ENCODE measurements at places on chromosomes 12 and 14.
A peak's percentile ranks its signal among the peaks of the same experiment; 100 is the strongest.

- DNase-seq, result no peak
These were observed 6.4 kb downstream of the SLC6A13 start for GRCh38 chr12:256225-256624.

GRCh38 chr14:61266891-61267740 lies 14.0 kb downstream of the TMEM30B start:
- DNase-seq, result no peak

DNA sequence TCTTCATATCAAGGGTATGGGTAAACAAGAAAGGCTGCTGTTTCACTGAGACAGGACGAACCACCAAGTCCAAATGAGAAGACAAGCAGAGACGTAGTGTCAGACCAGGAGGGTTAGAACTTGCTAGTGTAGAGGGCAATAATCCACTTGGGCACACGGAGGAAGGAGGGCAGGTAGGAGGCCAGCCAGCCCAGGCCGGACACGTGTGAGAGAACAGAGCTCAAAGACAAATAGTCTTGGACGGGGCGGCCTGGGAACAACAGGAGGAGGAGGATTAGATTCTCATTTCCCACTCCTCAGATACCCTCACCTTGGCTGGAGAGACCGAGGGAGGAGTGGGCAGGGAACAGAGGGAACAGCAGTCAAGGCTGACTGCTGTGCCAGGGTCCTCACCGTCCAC lies 8.8 kb downstream of the DHRS1 start:
- no peak for DNase-seq

DNA sequence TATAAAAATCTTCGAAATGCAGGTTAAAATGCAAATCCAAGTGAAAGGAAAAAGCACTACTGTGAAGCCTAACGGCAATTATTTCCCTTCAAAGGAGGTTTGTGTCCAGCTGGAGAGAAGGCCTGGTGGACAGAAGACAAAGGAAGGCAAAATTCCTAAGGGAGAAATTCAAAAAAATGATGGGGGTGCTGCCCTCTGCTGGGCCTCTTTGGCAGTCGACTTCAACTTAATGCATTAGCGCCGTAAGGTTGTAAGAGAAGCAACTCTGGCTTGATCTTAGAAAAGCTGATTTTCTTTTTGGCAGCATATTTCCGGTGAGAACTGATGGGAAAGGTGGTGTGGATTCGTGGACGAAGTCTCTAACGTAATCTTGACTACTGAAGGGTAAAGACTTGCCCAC lies 34.3 kb upstream of the CHFR start:
- no peak for DNase-seq

DNA sequence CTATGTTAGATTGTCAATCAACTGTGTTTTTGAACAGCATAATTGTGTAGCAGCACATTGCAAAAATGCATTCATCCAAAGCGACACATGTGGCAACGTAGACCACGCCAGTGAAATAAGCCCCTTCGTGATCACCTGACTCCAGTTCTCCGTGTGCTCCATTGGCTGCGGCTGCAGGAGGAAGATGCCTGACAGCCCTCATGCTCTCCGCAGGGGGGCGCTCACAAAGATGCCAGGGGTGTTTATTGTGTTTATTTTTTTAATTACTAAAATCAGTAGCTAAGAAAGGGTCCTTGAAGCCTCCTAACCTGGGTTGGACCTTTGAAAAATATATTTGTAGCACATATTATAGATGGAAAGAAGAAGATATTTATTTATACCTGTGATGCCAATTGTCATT lies 116.3 kb downstream of the SLC15A4 start:
- DNase-seq, result no peak

GRCh38 chr12:72647139-72647538 lies 375.0 kb downstream of the TRHDE start:
- no peak for DNase-seq

GRCh38 chr12:94111302-94111701 lies 37.1 kb upstream of the PLXNC1 start:
- no peak for DNase-seq

DNA sequence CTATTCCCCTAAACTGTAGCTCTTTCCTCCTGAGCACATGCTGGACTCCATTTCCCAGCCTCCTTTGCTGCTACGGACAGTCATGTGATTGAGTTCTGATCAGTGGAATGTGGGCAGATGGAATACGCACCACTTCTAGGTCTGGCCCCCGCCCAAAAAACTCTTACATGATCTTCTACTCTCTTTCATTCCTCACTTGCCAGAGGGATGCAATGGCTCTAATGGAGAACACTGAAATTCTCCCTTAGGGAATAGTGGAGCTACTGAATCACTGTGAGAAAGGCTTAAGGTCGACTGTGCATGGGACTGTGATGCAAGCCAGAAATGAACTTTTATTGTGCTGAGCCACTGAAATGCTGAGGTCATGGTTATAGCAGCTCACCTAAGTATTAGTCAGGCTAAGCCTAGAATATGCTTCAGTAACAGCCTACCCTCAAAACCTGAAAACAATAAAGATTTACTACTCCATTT lies 13.0 kb upstream of the TMED2 start:
- DNase-seq, result no peak

DNA sequence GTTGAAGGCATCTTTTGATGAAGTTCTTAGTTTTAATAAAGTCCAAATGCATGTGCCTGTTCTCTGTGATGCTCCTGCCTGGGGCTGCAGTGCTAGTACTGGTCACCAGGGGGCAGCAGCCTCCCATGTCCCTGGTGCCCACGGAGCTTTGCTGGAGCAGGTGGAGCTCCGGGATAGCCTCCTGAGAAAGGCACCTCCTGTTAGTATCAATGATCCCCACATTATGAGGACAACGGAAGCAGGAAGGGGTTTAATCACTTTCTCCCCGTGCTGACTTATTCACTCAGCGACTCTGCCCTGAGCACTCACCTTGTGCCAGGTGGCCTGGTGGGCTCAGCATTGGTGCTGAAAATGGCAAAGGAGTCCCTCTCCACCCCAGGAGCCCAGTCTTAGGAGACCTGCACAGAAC lies 123.0 kb upstream of the PZP start:
- peak; percentile 69 for DNase-seq

DNA sequence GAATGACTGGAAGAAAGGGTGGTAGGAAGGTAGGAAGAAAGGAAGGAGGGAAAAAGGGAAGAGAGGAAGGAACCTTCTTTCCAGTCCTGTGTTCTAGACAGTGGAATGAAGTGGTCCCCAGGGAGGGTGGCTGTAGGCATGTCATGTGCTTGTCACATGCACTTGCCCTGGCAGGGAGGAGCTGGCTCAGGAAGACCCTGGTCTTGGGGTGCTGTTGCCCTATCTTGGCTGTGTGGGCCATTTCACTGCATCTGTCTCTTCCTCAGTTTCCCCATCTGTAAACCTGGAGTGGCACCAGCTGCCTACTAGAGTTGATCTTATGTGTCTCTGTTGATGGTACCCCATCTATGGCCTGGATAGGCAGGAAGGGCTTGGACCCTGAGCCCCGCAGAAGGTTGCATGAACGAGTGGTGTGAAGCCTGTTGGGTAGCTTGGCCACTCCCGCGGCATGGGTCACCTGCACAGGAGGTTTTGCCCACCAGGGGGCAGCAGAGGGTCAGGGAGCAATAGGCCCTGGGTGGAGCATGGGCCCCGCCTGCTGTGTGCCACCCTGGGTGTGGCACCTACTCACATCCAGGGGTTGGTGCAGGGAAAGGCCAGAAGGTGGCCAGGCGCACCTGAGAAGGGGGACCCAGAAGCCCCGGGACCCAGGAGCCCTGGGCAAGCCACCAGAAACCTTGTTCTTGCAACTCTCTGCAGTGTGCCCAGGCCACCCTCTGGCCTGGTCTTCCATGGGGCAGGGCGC lies 25.1 kb downstream of the MEG3 start:
- DNase-seq, result peak; percentile 75

GRCh38 chr12:84508851-84509260 lies 403.7 kb downstream of the SLC6A15 start:
- no peak for DNase-seq

- no peak for DNase-seq
These were observed 13.1 kb downstream of the KRT71 start for GRCh38 chr12:52539821-52540173.

DNA sequence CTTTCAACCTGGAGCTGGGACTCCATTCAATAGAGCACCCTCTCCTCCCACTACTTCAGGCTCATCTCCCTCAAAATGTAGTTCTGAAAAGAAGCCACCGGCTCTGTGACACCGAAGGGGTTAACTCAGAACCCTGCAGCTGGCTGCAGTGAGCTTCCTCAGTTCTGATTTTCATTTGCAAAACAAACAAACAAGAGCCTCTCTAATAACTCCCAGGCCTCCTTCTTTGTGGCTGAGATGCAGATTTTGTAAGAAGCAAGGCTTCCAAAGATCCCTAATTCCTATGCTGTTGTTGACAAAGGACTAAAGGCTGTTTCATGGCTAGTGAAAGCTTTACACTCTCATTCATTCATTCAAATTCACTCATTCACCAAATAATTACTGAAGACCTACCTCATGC lies 333.4 kb upstream of the TBX3 start:
- DNase-seq, result no peak

DNA sequence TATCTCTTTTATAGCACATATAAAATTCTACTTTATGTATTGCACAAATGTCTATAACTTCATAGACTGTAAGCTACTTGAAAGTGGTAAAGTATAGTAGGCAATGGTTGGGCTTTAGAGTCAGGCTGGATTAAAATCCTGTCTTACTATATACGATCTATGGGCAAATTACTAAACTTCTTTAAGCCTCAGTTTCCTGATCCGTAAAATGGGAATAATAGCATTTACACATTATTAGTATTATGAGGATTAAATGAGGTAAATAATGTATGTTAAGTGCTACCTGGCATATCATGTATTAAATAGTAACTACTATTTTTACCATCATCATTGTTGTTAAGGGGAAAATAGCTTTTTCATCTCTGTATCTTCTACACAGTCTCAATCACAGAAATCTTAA lies 14.4 kb downstream of the POLE2 start:
- DNase-seq, result no peak

GRCh38 chr12:11958221-11959091 lies 112.3 kb upstream of the BCL2L14 start:
- DNase-seq, result peak; percentile 40

GRCh38 chr14:68104518-68104917 lies 284.9 kb downstream of the RAD51B start:
- DNase-seq, result no peak

DNA sequence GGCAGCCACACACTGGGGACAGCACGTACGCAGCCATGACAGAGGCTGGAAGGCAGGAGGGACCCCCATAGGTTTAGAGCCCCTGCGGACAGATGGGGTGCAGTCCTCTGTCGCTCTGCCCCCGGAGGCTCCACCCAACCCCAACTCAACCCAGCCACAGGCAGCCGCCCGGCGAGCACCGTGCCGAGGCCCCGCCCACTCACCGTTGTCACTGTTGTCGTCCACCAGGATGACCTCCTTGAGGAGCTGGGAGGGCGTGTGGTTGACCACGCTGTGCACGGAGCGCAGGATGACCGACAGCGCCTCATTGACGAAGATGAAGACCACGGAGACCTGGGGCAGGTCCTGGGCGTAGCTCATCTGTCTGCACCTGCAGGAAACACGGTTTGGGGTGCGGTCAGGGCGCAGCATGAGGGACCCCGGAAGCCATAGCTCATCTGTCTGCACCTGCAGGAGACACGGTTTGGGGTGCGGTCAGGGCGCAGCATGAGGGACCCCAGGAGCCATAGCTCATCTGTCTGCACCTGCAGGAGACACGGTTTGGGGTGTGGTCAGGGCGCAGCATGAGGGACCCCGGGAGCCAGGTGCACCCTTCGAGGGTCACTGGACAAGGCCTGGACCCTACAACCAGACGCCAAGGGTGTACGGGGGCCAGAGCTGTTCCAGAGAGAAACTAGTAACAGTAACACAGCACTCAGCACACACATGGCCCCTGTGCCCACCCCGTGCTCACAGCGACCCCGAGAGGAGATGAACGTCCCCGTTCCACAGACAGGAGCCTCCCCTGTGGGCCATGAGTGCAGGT lies 66.9 kb downstream of the GALNT9 start:
- no peak for DNase-seq

- DNase-seq, result no peak
These were observed 133.6 kb upstream of the SLC35F4 start for GRCh38 chr14:57999471-57999870.

DNA sequence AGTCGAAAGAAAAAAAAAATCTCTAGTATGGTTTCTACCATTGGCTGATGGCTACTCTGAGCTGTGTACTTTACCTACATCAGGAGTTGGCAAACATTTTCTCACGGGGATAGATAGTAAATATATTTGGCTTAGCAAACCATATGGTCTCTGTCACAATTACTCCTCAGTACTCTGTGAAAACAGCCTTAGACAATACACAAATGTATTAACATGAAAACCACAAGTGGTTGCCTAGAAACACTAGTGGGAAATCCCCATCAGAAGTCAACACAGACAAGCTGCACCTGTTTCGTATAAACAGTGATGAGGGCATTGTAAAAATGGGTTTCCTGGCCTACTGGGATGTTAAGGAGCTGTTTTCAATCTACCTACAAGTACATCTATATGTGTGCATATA lies 84.6 kb upstream of the NAV3 start:
- no peak for DNase-seq

GRCh38 chr14:47715330-47715729 lies 39.9 kb upstream of the MDGA2 start:
- no peak for DNase-seq

DNA sequence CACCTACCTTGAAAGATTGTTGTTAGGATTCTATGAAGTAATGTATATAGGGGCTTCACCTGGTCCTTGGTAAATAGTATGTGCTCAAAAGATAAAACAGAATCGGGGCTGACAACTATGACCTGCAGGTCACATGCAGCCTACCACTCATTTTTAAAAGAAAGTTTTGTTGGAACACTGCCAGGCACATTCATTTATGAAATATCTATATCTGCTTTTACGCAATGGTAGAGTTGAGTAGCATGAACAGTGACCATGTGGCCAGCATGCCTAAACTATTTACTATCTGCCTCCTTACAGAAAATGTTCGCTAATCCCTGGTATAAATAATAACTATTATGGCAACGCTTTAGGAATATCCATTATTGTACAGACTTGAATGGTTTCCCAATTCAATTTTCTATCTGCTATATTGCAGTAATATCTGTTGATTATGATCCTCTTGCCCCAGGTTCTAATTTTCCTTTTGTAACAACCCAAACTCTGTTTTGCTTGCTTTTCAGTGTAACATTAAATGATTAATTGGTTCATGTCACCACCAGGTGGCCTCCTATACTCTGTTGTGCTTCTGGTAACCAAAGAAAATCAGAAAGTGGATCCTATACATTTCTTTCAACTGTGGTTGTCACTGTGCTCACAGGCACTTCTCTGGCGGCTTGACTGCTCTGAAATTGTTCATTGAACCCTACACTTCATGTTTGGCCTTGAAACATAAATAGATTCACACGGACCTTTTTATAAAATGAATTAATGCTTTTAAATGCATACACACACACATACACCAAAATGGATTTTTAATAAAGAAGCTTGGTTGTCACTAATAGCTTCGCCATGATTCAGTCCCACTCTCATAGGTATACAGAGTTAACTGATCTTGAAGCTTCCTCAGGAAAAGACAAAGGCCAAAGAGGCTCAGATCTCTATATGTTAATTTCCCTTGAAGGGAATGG lies 227.7 kb upstream of the NPAS3 start:
- peak; percentile 25 for DNase-seq

GRCh38 chr14:57189070-57189469 lies 79.6 kb downstream of the EXOC5 start:
- DNase-seq, result no peak

GRCh38 chr14:92584220-92584619 lies 70.6 kb downstream of the RIN3 start:
- no peak for DNase-seq

GRCh38 chr12:117119592-117120198 lies 20.5 kb upstream of the TESC start:
- peak; percentile 45 for DNase-seq

All from activated CD4-positive, alpha-beta T cell treated with anti-CD3 and anti-CD28 coated beads, Interleukin-2, amount 10 ng/mL, durations not matched to agents 7 days and 5 days (primary cell).